ENCODE measurements at places on chromosomes 1 and 21.

DNA sequence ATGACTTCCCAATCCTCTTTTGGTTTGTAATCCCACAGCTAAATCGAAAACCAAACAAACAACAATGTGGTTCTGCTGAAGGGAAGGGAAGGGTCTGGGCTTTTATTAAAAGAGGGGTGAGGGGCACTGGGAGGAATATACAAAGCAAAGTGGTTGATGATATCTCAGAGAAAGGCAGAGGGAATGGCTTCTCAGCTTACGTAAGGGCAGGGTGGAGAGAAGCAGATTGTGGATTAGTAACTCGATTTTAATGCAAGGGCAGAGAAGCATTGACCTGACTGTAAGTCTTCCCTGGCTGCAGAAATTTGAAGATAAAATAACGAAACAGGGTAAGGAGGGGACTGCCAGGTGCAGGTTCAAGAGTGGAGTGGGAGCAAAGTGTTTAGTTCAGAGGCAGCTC, 438.2 kb upstream of the LRRC7 start:
- no peak for DNase-seq

DNA sequence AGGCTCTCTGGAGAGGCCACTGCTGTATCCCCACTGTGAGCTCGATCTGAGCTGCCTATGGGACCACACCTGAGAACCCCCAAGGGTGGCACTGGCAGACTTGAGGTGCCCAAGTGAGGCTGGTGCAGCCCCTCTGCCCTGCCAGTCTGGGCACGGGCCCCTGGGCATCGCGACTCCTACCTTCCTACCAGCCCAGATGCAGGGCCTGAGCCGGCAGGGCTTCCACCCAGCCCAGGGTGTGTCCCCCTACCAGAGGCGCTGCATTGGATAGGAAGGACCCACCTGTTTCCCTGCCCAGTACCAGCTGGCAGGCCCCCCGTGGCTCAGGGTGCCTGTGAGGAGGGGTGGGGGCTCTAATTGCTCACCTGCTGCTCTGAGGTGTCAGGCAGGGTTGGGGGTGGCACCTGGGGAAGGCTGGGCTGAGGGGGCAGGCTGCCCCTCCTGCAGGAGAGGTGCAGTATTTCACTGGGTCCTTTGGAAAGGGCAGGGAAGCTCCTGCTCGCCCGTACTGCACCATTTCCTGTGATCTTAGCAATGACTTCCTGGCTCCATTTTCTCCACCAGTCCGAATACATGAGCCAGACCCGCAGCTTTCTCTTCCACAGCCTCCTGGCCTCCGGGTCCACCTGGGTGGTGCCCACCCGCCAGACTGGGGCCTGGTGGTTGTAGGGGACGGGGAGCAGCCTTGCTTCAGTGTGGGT, 11.8 kb downstream of the TP73 start:
- no peak for DNase-seq

GRCh38 chr1:61925591-61926298, 183.5 kb downstream of the PATJ start:
- DNase-seq, result no peak

GRCh38 chr1:46617108-46617800, 643 bp upstream of the MOB3C start:
- DNase-seq, result no peak

GRCh38 chr21:46518983-46519583, 60.4 kb downstream of the DIP2A start:
- DNase-seq, result no peak

GRCh38 chr1:179870870-179871269, 6.7 kb downstream of the TOR1AIP2 start:
- no peak for DNase-seq

DNA sequence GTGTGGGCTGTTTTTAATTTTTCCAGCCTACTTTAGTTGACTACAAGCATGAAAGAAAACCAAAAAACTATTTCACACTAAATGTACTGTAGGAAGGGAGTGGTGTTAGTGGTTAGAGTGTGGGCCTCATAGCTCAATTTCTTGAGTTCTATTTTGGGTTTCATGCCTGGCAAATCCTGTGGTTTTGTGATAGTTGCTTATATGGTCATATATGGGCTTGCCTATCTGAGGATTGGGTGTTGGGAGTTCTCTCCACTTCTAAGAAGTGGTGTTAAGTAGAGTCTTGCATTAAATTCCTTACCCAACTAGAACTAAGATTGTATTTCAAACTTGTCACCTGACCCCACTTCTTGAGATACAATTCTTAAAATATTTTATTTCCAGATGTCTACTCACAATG, 37.8 kb upstream of the COL11A1 start:
- DNase-seq, result no peak

DNA sequence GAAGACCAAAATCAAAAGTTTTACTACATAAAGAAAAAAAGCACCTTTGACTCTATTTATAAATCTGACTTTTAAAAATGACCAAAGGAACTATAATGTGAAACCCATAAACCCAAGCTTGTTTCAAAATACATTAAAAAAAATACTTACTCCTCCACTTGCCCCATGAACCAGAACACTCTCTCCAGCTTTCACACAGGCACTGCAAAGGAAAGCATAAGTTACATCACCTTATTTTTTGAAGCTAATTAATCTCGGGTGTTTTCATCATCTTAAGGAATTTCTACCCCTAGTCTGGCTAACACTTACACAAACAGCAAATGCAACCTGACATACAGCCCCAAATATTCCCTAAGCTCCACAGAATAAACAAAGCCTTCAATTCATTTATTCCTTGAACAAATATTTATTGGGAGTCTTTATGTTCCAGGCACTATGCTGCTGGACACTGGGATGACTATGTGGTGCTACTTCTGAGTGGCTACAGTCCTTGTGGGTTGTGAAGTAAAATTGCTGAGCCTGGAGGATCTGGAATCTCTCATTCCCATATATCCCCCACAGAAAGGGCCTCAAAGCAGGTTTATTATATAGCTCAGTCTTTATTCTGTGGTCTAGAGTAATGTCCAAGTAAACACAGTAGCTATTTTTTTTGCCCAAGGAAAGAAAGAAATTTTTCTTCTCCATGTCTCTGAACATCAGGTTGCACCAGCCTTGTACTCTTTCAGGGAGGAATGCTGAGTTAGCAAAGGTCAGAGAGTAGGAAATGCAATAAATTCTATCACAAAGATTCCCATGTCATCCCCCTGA, 18.2 kb downstream of the CRYZ start:
- DNase-seq, result no peak

GRCh38 chr1:54011316-54012007, 6.5 kb downstream of the LDLRAD1 start:
- no peak for DNase-seq

DNA sequence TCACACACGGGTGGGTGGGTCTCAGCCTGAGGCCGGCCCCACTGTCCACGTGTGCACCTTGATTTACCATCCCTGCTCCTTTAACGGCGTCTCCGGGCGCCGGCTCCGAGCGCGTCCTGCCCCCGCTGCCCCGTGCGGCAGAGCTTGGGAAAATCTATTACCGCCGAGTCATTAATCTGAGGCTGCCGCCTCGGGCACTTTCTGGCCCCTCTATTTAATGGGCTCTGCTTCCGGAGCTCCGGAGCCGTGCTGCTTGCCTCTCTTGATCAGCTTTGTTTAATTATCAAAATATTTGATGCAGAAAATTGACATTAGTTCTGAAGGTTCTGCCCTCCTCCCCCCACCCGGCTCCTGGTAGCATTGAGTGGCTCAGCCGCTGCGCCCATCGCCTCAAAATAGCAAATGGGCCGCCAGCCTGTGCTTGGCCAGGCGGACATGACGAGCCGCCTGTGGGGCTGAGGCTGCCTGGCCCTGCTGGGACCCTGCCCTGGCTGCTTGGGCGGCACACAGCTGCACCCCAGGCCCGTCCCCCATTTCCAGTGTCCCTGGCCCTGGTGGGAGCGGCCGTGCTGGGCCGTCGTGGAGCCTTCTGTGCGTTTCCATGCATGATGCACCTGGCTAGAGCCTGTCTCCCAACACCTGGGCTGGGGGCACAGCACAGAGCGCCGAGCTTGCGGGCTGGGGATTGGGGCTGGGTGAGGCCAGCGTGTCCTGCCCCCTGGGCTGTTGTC, 81.6 kb upstream of the TTC34 start:
- DNase-seq, result no peak

- no peak for DNase-seq
These were observed 28.5 kb downstream of the ETNK2 start for GRCh38 chr1:204123376-204123775.

DNA sequence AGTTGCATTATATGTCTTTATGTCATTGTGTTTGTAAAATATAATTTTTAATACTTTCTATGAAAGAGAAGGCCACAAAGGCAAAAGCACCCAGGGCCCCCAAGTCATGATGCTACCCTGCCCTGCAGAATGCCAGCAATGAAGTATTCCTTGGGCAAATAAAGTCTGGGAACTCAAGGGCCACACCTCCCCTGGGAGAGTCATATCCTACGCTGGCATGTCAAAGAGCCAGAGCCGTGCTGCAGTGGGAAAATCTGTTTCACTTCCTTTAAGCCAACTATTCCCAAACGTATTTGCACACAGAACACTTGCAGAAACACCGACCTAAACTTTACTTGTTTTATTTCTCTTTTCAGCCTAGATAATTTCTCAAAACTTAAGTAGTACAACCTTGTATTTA, 98.4 kb upstream of the KAZN start:
- no peak for DNase-seq

DNA sequence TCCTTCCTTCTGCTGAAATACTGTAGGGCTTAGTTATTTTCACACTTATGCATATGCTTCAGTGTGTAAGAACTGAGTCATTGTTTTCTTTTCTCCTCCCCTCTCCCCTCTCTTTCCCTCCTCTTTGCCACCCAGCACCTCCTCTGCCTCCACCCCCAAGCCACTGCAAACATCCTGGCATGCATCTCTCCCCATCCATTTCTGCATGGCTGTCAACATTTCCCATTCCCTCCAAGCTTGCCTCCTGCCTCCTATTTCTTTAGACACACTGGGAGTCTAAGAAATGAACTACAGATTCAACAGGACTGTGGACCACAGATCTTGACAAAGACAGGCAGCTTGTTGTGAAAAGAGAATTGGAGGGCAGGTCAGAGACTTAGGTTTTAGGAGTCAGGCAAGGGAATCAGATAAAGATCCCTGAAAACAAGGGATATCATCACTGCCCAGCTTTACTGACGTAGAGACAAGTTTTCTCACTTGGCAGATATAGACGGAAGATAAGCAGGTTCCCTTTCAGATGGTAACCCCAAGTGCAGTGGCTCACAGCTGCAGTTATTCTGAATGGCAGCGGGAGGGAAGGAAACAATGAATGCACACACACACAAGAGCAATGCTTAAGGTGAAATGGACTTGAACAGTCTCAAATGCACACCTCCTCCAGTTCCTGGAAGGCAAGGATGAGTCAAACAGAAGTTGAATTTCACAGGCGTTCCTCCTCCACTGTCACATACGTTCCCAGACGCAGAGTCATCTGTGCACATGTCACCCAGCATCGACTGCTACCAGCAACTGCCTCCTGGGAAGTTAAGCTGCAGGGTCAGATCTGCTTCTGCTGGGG, 56.1 kb downstream of the HIVEP3 start:
- DNase-seq, result no peak

DNA sequence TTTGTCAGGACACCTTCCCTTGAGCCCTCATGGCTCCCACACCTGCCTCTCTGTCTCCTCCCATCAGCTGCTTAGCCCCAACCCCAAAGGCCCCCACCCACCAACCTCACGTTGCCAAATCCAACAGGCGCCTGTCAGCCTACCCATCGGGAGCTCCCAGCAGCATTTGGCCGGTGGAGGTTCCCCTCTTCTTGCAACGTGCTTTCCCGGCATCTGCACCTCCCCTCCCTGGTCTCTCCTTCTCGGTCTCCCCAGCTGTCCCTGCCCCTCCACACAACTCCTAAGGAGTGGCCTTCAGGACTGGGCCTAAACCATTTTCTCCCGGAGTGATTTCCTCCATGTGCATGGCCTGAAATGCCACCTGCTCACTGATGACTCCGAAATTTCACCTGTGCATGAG, 71.9 kb downstream of the KLHDC7A start:
- DNase-seq, result no peak

DNA sequence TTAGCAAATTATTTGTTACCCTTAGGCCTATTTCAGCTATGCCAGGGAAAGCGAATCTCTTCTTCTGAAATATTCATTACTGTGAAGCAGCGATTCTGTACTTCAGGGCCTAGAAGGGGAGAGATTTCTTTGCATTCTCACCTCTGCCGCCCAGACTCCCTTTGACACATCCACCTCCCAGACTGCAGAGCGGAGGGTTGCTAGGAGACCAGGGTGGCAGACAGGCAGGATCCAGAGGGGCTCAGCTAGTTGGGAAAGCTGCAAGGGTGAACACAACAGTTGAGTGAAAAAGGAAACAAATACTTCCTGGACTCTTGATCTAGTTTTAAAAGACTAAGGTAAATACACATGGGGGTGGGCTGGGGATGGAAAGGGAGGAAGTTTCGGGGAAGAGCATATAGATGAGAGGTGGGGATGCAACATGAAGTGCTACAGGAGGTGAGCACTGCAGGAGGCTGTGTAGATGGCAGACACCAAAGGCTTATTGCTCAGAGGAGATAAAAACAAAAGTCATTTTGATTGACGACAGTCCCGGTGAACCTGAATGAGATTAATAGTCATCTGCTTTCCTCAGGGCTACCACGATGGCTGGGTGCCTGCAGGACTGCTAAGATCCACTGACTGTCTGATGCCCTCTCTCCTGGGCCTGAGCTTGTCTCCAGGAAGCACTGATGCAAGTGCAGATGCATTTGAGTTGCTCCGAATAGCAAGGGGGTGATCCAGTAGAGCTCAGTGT, 26.4 kb upstream of the RAB3GAP2 start:
- DNase-seq, result no peak

- no peak for DNase-seq
These were observed 2.8 kb upstream of the SSU72 start for GRCh38 chr1:1577367-1578011.

DNA sequence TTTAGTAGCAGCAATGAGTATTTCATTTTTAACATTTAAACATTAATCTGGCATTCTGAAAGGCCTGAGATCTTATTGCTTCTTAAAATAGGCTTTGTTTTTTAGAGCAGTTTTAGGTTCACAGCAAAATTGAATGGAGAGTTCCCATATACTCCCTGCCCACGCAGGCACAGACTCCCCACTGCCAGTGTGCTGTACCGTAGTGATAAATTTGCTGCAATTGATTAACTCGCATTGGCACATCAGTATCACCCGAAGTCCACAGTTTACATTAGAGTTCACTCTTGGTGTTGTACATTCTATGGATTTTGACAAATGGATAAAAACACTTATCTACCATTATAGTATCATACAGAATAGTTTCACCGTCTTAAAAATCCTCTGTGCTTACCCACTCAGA, 71.8 kb upstream of the ERRFI1 start:
- DNase-seq, result no peak
